ENCODE measurements at places on chromosomes 7 and 10.

- DNase-seq = no peak
Observed at GRCh38 chr7:7122033-7122478, 60.3 kb upstream of the C1GALT1 start.

DNA sequence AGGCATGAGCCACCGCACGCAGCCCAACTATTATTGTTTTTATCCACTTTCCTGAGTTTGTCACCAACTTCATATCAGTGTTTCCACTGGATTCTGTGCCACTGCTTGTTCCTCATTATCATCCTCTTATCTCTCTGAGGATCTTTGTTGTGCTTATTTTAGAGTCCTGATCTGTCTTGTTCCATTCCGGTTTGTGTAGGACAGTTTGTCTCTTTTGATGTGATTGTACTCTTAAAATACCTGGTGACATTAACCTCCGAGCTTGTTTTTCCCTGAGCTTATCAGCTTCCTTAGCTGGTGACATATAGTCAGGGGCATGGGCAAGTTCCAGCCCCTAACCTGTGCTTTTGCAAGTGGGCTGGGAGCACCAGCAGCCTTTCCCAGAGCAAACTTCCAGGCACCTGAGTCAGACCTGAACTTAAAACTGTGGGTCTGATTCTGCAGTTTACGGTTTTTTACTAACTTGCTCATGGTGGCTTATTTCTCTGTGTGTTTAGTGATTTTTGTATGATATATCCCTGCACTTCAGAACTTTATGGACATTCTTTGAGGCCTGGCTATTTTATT lies 23.1 kb upstream of the FMC1 start:
- DNase-seq = no peak

GRCh38 chr7:96959135-96959534 lies 46.2 kb upstream of the DLX6 start:
- no peak for DNase-seq

DNA sequence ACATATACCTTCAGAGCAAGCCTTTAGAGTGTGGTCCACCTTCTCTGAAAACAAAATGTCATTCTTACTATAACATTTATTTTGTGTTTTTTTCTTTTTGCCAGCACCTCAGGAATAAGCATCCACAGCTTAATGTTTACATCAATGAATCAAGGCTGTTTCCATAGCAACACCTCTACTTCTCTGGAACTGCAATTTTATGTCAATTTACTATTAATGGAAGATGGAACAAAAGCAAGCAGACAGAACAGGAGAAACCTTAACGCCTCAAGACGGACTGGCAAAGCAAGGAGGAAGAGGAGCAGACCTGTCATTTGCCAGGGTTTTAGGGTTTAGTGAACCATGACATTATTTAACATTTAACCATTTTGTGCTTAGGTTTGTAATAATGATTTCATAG lies 63.1 kb downstream of the PRR15 start:
- DNase-seq = no peak

GRCh38 chr7:25870574-25870973 lies 281.4 kb upstream of the NFE2L3 start:
- DNase-seq = no peak

DNA sequence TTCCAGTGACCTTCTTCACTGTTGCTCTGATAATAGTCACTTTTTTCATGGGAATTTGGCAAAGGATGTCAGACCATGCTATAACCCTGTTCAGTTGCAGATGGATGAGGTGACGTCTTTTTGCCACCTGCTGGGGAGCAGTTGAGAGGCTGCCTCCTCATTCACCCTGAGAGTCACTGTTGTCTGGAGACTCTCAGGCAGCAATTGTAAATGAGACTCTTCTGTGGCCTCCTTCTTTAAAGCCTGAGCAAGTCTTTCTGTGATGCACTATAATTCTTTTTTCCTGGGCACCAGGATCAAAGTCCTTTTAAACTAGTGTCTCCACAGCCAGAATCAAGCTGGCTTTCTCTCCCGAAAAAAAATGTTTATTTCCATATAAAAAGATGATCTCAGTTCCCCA lies 345.1 kb downstream of the ARL4A start:
- DNase-seq = no peak
